ENCODE measurements at places on chromosomes 4 and X.
A peak's percentile ranks its signal among the peaks of the same experiment; 100 is the strongest.

DNA sequence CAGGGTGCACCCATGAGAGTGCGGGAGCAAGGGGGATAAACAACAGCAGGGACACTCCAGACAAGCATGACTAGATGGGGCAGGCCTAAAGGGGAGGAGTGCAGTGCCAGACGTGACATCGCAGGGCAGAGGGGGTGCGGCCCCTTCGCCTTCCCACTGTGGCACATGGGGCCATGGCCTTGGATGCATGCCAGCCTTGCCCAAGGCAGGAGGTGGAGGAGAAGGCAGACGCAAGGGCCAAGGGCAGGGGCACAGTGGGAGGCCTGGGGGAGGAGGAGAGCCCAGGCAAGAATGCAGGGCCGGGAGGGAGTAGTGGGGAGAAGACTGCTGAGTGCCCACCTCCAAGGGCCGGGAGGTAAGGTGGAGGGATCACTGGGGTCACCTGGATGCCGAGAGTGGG is 21.6 kb downstream of the PNMA6E start:
- DNase-seq = no peak

DNA sequence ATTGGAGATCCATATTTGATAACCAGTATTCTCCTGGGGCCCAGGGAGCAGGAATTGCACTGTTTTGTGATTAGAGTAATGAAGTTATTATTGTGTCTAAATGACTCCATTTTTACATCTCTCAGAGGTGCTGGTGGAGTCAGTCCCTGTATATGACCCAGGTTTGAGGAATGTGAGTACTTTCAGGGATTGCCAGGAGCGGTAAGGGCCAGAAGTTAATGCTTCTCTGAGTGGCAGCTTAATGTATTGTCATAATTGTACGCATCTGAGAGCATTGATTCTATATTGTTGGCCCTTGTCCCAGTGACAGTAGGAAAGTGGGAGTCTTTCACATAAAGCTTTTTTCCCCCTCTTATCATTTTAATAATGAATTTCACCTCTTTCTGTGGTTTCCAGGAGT is 146.2 kb downstream of the GATB start:
- DNase-seq = no peak

DNA sequence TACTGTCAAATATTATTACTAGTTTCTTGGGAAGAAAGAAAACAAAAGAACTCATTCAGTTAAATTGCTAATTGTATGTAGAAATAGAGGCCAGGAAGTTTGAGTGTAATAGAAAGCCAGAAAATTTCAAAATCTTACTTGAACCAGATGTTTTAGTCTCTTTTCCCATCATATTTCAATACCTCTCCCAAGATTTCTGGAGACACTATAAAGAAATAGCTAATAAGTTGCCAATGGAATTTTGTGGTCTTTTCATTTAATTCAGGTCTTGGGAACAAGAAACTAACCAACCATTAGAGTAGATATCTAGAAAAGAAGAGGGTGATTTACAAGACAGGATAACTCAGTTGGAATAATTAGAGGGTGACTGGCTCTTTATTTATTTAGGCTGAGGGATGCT is 112.2 kb downstream of the AGTR2 start:
- DNase-seq = no peak

GRCh38 chrX:45849261-45849862 is 648.7 kb upstream of the DIPK2B start:
- DNase-seq = peak; percentile 8

- no peak for DNase-seq
Observed at GRCh38 chr4:75699299-75699698, 25.1 kb upstream of the USO1 start.

DNA sequence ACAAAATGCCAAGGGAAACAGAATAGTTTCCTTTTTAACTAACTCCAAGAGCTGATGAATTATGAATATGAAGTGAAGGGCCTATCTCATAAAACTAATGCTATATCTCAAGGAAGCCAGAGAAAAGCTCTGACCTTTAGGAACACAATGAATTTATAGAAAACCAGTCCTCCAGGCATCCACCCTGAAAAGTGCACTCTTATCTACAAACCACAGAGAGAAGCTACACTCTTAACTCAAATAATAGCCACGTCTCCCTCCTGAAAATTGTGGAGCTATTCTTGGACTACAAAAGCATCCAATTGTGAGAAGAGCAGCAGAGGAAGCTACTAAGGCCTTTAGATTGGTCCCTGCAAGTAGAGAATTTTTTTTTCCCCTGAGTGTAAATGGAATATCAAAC is 253.9 kb downstream of the IL15 start:
- no peak for DNase-seq

- DNase-seq = no peak
Observed at GRCh38 chr4:113614414-113614813, 147.1 kb downstream of the CAMK2D start.

DNA sequence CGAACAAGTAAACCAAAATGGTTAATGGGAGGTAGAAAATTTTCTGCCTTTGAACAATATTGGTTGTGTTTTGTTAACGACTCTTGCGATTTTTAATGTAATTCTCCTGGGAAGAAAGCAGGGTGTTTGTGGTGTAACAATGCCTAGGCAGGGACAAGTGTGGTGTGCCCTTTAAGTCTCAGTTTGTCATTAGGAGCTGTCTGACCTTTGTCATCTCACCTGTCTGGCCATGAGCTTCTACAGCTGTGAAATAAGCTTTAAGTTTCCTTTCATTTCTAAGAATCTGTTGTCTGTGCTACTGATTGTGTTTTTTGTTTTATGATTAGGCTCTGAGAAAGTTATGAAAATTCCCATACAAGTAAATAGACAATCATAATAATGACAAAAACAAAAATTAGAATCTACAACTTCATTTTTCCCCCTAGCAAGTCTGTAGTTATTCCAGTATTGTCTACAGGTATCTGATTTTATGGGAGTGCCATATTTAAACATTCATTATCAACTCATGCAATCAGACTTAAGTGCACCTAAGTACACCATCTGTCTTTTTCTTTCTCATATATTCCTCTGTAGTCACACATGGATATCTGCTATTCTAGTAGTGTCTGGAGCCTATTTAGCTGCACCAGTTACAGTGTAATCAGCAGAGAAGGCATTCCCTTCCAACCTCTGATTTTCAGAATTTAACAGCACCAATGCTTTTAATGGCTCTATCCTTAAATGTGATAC is 203.5 kb downstream of the PPARGC1A start:
- DNase-seq = no peak

GRCh38 chr4:113457886-113458285 is 303.7 kb downstream of the CAMK2D start:
- DNase-seq = no peak

DNA sequence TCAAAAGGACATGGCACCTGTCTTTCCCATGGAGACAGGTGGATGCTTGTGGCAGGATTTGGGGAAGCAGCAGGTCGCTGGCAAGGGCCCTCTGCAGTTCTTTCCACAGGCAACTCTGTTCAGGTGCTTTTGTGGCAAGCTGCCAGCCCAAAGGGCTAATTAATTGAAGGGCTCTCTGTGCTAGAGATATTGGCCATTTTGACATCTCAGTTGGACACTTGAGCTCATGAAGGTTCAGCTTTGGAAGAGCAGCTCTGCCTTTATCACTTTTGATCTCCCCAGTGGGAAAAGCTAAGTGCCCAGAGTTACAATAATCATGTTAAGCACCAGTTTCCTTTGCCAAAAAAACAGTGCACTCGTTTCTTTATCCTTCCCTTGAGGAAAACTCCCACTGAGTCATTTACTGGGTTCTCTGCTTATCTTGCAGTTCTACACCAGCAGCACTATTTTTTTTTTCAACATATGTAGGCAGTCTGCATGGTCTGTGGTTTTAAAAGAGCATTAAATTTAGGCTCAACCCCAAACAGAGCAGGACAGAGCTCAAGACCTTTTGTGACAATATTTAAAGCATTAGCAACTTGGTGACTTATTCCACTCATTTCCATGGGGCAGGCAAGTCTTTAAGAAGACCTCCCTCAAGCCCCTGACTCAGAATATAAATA is 336.4 kb upstream of the RASGEF1B start:
- no peak for DNase-seq

DNA sequence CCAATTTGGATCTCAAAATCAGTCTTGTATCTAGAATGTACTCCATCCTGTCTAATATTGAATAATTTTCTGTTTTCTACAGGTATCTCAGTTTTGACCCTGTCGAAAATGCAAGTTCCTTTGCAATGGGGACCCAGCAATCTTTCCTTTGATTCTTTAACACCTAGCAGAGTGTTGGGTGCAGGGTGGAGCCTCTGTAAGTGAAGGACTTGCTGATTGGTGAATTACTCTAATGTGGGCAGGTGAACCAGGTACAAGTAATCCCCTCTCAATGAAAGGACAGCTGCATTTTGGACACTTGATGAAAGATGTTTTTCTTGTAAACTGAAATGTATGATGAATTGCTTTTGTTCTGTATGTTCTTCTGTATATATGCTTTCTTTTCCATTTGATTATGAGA is 54.9 kb downstream of the NWD2 start:
- no peak for DNase-seq

GRCh38 chr4:108492816-108493595 is 127.4 kb upstream of the RPL34 start:
- DNase-seq = no peak

DNA sequence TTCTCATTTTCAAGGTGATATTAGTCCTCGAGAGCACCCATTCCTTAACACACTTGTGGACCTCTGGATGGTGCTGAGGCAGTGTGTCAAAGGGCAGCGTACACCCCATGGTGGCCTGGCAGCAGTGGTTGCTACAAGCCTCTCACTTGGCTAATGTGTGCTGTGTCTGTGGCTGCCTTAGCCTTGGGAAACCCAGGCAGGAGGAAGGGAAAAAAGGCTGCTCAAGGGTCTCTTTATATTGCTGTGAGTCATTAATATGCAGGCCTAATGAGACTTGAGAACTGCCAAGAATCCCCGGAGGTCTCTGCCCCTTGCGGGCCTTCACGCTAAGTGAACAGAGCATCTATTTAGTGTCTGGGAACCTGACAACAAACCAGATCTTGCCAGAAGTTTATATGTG is 7.0 kb downstream of the PCDH10 start:
- DNase-seq = no peak

GRCh38 chr4:48334900-48335384 is 6.4 kb upstream of the SLAIN2 start:
- no peak for DNase-seq

DNA sequence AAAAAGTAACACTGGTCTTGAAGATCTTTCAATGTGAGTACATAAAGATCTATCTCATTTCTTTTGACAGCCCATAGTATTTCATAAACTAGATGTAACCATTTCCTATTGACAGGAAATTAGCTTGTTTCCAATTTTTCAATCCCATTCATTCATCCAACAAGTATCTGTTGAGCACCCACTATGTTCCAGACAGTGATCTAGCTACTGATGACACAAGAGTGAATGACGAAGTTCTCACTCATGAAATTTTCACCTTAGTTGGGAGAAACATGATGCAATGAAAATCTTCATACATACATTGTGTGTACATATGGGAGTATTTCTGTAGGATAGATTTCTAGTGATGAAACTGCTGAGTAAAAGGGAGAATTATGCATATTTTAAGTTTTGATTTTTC is 1.7 kb downstream of the CD38 start:
- no peak for DNase-seq

GRCh38 chr4:183445097-183445428 is 627 bp downstream of the CDKN2AIP start:
- no peak for DNase-seq

DNA sequence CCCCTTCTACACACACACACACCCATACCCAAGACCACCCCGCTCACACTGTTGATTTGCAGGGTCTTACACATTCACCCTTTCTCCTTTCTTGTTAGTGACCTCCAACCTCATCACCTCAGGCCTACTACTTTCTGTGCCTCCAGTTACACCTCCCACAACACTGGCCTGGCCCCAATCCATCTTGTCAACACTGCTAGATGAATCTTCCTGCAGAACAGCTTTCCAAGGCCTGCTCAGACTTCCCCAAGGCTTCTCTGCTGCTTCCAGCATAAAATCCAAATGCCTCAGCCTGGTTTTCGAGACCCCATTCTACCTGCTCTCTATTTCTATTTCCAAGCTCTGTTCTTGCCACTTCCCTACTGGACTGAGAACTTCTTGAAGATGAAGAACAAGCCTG is 79.9 kb downstream of the NHSL2 start:
- no peak for DNase-seq

DNA sequence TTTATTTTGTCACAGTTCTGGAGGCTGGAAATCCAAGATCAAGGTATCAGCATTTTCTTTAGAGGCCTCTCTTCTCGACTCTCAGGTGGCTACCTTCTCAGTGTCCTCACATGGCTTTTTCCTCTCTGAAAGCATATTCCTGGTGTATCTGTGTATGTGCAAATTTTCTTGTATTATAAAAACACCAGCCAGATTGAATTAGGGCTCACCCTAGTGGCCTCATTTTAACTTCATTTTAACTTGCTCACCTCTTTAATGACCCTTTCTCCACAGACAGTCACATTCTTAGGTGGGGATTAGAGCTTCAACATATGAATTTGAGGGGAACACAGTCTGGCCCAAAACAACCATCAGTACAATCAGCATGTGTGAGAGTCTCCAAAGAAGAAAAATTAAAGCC is 542.4 kb upstream of the FAM241A start:
- no peak for DNase-seq

DNA sequence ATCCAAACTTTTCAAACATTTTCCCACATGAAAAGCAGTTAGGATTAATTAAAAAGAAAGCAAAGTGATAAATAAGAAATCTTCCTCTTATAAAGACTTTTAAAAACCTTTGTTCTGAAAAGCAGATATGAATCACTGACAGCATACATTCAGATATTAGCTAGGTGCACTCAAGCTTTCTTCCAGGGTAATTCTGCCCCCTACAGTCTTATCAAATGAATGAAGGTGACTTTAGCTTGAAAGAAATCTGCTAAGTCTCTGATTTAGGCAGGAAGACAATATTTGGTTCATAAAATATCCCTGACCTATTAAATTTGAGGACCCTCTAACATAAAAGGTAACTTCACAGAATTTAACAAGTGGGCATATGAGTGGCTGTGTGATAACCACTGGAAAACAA is 209.1 kb upstream of the FAM47A start:
- no peak for DNase-seq

- no peak for DNase-seq
Observed at GRCh38 chr4:61427099-61427817, 227.1 kb downstream of the ADGRL3 start.

DNA sequence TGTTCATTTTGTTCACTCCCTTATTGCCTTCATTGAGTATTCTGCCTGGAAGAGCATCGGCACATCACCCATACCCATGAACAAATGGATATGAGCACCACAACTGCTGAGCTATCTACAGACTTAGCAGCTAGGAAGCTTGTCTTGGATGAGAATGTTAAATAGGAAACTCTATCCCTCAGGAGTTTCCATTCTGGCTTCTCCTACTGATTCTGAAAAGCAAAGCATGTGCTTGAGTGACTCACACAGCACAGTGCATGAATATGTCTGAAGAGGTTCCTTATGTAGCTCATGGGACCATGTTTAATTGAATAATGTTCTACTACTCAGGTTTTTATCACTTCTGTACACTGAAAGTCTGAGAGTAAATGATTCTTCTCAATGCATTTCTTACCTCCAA is 57.3 kb upstream of the MXRA5 start:
- no peak for DNase-seq

GRCh38 chr4:110106931-110107296 is 91.5 kb downstream of the ELOVL6 start:
- DNase-seq = no peak

- DNase-seq = no peak
Observed at GRCh38 chr4:173189117-173189693, 20.6 kb downstream of the GALNT7 start.

- no peak for DNase-seq
Observed at GRCh38 chrX:11704725-11705495, 39.2 kb upstream of the ARHGAP6 start.

Data from T-helper 22 cell (primary cell).